ENCODE measurements at places on chromosomes 12 and 14.
A peak's percentile ranks its signal among the peaks of the same experiment; 100 is the strongest.

GRCh38 chr14:81301371-81301770, 80.6 kb upstream of the GTF2A1 start:
- H3K36me3 ChIP-seq: no peaks in the 10 kb centered on the region
- H3K4me3 ChIP-seq: no peak overlapping the region
- H3K4me1 ChIP-seq: peaks cover 6% of the 10 kb centered on the region
- DNase-seq: no peak
- H3K27me3 ChIP-seq: no peaks in the 10 kb centered on the region

DNA sequence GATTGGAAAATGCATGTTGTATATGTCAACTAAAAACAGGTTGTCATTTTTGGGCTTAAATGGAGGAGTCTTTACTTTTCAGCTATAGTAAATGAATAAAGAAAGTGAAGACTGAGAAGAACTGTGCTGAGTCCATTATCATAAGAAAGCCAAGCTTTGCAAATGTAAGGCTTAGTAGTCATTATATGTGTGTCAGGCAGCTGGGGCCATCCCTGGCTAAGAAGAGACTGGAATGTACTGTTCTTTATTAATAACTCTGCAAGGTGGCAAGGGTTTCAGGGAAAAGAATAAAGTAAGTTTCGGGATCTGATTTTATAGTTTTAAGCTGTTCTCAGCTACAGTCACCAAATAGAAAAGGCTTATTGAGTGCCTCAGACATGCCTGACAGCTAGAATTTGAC, 48.7 kb downstream of the SRGAP1 start:
- H3K27ac ChIP-seq: no peak overlapping the region
- DNase-seq: no peak
- H3K4me1 ChIP-seq: no peaks in the 10 kb centered on the region
- no peak overlapping the region for H3K4me3 ChIP-seq
- peaks cover 5% of the 10 kb centered on the region for H3K27me3 ChIP-seq
- H3K36me3 ChIP-seq: no peaks in the 10 kb centered on the region

DNA sequence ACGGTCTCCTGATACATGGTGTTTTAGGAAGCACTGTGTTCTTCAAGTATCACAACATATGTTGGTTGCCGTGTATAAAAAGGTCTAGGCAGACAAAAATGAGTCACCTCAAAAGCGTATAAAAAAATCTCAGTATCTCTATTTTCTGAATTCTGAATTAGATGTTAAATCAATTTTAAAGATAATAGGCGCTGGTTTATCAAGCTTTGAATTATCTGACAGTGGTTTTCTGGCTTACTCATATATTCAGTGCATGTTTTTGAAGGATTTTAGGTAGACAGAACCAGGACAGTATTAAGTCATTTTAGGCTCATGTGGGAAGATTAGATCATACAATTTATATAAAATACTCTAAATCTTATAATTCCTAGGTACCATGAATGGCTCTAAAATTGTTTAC, 110.8 kb downstream of the TMTC2 start:
- H3K36me3 ChIP-seq: no peaks in the 10 kb centered on the region
- H3K4me1 ChIP-seq: no peaks in the 10 kb centered on the region
- no peak overlapping the region for H3K27ac ChIP-seq
- no peak overlapping the region for H3K4me3 ChIP-seq
- DNase-seq: no peak

DNA sequence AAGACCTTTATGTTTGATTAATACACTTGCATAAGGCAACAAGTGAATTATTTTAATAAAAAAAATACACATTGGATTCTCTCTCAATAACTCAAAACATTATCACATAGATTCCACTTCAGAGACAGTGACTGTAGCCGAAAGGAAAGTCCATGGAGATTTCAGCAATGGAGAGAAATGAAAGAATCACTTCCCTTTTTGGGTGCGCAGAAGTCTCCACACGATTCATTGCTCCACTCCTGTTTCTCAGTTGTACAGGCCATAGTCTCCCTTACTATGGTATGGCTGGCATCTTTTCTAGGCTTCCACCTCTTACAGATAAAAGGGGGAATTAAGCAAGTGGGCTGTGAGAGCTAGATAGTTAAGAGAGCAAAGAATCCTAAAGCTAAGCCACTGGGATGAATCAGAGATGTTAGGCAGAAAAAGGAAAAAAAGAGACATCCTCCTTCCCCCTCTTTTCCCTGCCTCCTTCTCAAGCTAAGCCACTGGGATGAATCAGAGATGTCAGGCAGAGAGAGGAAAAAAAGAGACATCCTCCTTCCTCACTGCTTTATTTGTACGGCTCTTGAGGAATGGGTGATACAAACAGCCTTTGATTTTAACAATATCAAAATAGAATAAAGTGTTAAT, 16.3 kb downstream of the ST8SIA1 start:
- peak; percentile 35 for DNase-seq
- no peaks in the 10 kb centered on the region for H3K36me3 ChIP-seq
- no peak overlapping the region for H3K4me3 ChIP-seq
- no peak overlapping the region for H3K27ac ChIP-seq
- peaks cover 8% of the 10 kb centered on the region for H3K27me3 ChIP-seq
- no peaks in the 10 kb centered on the region for H3K4me1 ChIP-seq

Data from activated CD4-positive, alpha-beta T cell treated with anti-CD3 and anti-CD28 coated beads, Interleukin-2, amount 10 ng/mL, durations not matched to agents 24 days and 14 days (primary cell).